ENCODE measurements at places on chromosomes 16 and 17. TPM values are rescaled to one million over a fixed set of nuclear protein-coding genes. Genes with fewer than 3 reads are reported as not detected.
A peak's percentile ranks its signal among the peaks of the same experiment; 100 is the strongest.

Gene MARF1
- total RNA-seq, result 39.7 TPM

DNA sequence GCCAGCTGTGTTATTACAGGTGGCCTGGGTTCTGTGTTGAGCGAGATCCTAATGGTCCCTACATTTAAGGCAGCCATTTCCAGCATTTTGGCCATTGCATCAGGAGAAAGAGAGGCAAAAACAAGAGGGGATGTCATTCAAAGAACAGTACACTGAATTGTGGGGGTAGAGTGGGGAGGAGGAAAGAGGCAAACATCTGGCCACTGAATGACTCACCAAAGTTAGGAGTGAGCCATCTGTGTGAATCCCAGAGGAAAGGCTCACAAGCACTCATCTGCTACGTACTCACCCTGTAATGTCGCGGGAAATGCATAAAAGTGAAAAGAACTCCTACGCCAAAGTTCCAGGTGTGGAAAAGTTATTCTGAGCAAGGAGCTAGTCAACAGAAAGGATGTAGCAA is 16.7 kb downstream of the KRABD2 start:
- no peak for DNase-seq

DNA sequence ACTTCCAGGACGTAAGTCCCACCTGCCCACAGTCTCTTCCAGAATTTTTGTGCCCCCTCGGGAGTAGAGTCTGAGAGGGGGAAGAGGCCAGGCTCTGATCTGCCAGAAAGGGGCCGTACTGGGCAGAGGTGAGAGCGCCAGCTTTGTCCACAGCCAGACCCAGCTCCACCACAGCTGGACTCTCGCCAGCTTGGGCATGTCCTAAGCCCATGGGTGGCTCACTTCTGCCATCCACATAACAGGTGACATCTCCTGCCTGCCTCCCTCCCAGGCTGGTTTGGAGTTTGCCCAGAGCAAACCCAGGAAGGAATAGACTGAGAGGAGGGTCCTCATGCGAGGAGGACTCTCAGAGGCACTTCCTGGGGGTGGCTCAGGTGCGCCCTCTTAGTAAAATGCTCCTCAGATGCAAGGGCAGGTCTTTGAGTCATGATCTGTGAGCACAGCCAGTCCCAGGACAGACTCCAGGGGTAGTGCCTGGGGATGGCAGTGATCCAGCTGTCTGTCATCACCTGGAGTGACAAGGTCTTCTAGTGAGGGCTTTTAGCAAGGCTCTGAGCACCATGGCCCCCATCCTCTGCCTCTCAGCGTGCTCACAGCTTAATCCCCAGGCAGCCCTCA is 89.2 kb downstream of the AMFR start:
- DNase-seq, result no peak

GRCh38 chr17:36741019-36741902 is 139.9 kb downstream of the MRM1 start:
- DNase-seq, result no peak

- peak; percentile 36 for DNase-seq
Observed at GRCh38 chr16:72926177-72927070, 121.5 kb downstream of the ZFHX3 start.

DNA sequence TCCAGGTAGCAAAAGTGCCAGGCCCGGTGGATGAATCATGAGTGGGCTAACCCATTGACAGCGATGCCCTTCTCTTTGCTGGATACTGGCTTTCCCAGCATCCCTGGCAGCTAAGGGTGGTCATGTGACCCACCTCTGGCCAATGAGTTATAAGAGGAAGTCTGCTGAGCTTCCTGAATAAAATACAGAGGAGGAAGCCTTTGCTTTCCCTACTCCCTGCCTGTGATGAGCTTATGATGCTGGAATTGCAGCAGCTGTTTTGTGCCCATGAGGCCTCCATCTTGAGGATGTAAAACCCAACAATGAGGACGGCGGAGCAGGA is 15.0 kb upstream of the ATP2A3 start:
- DNase-seq, result no peak

- DNase-seq, result no peak
Observed at GRCh38 chr16:10992797-10993196, 48.4 kb downstream of the CLEC16A start.

- DNase-seq, result no peak
Observed at GRCh38 chr16:81521141-81521626, 76.6 kb downstream of the CMIP start.

DNA sequence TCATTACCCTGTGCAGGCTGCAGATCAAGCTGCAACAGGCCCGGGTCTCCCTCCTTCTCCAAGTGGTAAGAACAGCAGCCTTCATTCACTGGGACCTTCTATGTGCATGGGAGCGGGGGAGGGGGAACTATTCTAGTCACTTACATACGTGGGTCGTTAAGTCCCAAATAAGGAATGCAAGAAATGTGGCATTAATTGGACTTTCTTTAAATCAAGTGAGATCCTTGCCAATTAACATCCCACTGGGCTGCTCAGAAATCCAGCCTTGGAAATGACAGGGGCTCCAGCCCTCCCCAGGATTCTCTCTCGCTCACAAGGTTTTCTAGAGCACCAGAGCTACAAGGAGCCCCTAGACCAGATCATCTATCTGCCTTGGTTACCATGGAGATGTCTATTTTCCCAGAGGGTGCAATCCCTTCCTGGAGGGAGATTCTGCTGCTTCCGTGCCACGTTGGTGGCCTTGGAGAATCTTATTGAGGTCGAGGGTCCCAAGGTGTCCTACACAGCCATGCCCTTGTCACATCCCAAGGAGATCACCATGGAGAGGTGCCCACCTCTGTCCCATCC is 5.2 kb upstream of the EIF1 start:
- no peak for DNase-seq

Gene SLC52A1
- not detected for total RNA-seq

Gene RTN4RL1
- 0.32 TPM for total RNA-seq

DNA sequence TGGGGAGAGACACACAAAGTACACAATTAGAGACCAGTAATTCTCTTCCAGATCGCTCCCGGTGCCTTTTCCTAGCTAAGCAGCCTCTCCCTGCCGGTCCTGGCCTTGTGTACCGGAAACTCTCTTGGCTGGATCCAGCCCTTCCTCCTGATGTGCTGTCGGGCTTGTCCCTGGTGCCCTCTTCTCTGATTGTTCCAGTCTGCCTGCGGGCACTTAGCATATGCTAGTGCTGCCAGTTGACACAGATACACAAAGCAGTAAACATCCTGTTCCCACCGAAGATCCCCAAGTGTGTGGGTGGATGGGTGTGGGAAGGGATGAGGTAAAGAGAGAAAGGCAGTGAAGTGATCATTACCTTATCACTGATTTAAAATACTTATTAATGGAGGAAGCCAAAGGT is 9.7 kb downstream of the HS3ST3B1 start:
- DNase-seq, result no peak

DNA sequence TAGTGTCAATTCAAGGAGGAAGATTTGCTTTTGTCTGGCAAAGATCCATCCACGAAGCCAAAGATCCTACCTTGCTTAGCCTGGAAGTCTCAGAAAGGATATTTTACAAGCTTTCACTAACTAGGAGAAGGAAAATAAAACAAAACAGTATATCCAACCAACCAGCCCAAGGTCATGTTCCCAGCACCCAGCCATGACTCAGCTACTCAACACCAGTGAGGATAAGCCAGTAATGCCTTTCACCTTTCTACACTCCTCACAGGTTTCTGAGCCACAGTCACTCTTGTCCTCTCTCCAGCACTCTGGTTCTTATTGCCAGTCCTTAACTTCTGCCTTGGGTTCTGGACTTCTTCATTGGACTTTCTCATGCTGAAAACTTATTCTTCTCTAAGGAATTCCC is 116.2 kb downstream of the CDH11 start:
- no peak for DNase-seq
